ENCODE measurements at places on chromosomes 1 and 21.

DNA sequence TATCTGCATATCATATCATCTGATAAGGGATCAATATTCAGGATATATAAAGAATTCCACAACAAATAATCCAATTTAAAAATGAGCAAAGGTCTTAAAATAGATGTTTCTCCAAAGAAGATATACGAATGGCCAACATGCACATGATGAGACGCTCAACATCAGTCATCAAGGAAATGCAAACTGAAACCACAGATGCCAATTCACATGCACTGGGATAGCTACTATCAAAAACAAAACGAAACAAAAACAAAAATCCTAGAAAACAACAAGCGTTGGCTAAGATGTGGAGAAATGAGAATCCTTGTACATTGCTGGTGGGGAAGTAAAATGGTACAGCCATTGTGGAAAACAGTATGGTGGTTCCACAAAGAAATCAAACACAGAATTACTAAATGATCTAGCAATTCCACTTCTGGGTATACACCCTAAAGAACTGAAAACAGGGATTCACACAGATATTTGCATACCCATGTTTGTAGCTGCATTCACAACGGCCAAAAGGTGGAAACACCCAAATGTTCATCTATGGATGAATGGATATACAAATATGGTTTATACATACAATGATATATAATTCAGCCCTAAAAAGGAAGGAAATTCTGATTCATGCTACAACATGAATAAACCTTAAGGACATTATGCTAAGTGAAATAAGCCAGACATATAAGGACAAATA, 79.4 kb downstream of the PCSK9 start:
- DNase-seq = no peak

- peak; percentile 48 for DNase-seq
Observed at GRCh38 chr1:156608036-156608674, 6.9 kb upstream of the GPATCH4 start.

GRCh38 chr21:25459993-25460392, 147.3 kb downstream of the MRPL39 start:
- no peak for DNase-seq

DNA sequence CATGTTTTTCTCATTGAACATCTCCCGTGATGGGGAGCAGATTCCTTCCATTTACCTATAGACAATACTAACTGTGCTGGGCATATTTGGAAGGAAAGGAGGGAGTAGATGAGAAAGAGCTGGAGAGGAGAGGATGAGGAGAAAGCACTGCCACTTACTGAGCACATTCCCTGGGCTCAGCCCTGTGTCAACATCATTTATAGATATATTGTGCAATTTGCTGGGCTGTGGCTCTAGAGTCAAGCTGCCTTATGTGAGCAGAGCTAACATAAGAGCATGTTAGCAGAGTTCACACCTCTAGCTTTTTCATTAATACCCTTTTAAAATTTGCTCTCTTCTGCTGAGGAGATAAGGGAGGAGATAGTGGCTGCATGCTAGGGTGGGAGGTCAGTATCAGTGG, 22.3 kb upstream of the CD53 start:
- DNase-seq = no peak

- peak; percentile 9 for DNase-seq
Observed at GRCh38 chr1:227459977-227460376, 103.4 kb upstream of the ZNF678 start.

DNA sequence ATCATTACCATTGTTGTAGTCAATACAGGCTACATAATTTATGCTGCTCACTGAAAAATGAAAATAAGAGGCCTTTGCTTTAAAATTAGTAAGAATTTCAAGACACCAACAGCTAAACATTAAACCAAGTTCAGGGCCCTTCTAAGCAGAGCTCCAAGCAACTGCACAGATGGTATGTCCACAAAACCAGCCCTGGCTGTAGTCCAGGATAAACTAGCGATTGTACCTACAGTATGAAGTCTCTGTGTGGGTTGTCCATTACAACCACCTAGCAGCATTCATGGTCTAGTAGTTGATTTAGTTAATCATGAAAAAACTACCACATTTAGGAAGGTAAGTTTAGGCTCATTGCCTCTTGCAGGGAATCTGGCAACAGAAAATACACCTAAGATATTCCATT, 35.3 kb downstream of the CLCA4 start:
- DNase-seq = peak; percentile 4

All from Caki2 (cell line).